ENCODE measurements at places on chromosomes 2 and 18.

DNA sequence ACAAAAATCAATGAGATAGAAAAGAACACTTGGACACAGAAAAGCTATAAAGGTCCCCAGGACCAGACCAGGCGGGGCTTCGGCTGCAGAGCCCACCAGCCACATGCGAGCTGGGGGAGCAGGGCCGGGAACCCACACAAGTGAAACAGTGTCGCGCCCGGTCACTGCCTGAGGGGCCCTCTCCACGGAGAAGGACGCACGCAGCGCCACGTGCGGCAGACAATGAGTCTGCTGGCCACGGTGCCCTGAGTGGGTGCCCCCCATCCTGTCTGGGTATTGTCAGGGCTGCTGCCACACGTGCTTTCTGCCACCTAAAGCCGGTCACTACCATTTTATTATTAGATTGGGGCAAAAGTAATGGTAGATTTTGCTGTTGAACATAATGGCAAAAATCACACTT lies 207.9 kb upstream of the HDAC4 start:
- DNase-seq, result no peak

GRCh38 chr18:1541478-1541877 lies 636.8 kb downstream of the ADCYAP1 start:
- no peak for DNase-seq

GRCh38 chr2:152815634-152816257 lies 97.3 kb downstream of the ARL6IP6 start:
- DNase-seq, result no peak

GRCh38 chr2:37553411-37554154 lies 117.9 kb downstream of the CDC42EP3 start:
- no peak for DNase-seq

- no peak for DNase-seq
Observed at GRCh38 chr2:217461674-217462073, 541.1 kb downstream of the TNS1 start.

DNA sequence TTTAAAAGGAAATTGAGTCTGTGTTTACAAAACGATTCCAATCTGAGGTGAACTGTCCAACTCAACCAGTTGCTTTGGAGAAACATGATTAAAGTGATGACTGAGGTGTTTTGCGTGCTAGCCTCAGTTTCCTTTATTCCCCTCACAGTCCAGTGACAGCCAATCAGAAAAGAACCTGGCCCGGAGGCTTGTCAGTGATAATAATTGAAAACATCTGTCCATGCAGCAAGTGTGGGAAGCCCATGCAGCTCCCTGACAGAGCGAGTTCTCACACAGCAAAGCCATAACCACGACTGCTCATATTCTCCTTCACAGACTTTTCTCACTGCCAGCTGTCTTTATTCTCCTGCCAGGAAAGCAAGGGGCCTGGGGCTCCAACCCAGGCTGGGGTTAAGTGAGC lies 613.4 kb downstream of the ARHGAP15 start:
- no peak for DNase-seq

DNA sequence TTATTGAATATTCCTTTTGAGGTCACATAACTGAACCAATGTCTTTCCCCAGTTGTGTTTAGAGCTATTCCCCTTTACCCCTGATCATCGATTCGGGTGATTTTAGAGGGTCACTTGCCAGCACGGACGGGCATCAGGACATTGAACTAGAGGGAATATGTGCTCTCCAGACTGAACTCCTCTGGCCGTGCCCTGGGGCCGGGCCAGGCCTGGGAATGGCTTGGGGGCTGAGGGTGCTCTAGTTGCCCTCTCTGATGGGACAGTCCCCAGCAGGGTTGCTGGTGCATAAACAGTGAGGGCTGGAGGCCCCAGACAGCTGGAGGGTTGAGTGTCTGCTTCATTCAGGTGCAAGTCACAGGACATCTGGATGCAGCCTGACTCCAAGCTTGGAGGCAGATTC lies 90.7 kb downstream of the SMIM21 start:
- DNase-seq, result no peak
